ENCODE measurements at places on chromosomes 7 and 10. TPM values are rescaled to one million over a fixed set of nuclear protein-coding genes. Genes with fewer than 3 reads are reported as not detected.

HHEX gene
- 0.36 TPM for total RNA-seq

EVX1 gene
- total RNA-seq = not detected

DNA sequence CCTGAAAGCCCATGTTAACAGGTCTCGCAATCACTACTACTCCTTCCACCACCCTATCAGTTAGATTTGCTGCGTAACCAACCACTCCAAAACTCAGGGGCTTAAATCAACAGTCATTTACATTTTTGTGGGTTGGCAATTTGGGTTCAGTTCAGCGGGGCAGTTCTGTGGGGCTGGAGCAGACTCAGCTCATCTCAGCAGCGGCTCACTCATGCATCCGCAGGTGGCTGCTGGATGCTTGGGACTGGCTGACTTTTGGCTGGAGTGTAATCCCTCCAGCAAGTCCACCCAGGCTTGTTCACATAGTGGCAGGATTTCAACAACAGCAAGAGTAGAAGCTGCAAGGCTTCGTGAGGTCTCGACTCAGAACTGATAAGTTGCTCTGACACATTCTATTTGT is 79.2 kb downstream of the NEUROD6 start:
- no peak for DNase-seq

ANLN gene
- total RNA-seq = 12.7 TPM

BHLHA15 gene
- total RNA-seq = not detected

TMEM196 gene
- not detected for total RNA-seq

DNA sequence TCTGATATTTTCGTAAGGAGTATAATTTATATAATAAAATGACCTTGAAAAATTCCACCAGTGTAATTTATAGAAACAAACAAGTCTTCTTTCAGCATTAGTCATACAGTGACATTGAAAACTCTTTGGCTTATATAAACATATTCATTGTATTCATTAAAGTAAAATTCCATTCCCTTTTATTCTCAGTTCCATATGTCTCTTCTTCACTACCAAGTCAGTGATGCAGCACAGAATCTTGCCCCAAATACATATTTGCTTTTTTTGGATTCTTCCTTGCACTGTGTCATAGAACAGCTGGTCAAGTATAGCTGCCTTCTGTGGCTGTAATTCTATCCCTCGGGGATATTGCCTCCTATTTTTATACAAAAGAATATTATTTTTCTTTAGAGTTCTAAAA is 884.5 kb upstream of the POT1 start:
- no peak for DNase-seq

BEND7 gene
- total RNA-seq = 9.0 TPM

DNA sequence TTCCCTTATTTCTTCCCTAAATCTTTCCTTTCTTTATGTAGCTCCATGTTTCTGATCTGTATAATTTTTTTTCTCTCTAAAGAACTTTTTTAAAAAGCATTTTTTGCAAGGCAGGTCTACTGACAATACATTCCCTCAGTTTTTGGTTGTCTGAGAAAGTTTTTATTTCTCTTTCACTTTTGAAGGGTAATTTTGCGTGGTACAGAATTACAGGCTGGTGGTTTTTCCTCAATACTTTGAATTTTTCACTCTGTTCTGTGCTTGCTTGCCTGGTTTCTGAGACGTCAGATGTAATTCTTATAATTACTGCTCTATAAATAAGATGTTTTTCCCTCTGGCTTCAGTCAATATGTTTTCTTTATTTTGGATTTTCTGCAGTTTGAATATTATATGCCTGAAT is 205.4 kb upstream of the VSTM2A start:
- DNase-seq = no peak

- no peak for DNase-seq
Observed at GRCh38 chr7:35505066-35505465, 189.9 kb downstream of the HERPUD2 start.

MOGAT3 gene
- total RNA-seq = not detected

DNA sequence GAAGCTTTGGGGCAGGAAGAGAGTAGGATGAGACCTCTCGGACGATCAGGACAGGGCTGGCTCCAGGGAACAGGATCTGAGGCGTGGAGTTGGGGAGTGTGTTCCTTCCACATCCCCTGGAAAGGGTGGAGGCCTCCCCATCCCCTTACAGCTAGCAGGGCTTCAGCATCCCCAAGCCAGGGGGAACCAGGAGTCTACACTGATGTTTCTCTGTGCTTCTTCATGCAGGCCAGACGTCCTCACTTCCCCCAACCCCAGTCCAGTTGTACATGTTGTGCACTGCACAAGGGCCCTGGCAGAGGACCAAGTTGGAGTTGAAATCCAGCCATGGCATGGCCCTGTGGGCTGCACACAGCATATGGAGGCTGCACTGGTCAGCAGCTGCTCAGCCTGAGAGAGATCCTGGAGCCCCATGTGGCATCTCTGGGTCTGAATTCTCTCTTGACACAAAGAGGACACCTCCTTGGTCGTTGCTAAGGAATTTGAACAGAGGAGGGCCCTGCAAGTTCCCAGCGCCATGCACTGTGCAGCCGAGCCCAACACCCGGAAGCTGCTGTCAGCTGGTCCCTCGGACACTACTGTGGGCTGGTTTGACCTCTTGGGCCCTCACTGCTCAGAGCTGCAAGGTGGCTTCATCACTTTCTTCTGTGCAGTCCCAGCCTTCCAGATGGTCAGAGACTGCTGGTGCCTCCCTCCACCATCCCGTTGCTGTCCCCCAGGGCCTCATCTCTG is 181.1 kb downstream of the DNAJB6 start:
- DNase-seq = peak; percentile 59

- no peak for DNase-seq
Observed at GRCh38 chr7:116420003-116420402, 79.5 kb upstream of the CAV2 start.

HOXA3 gene
- total RNA-seq = 4.0 TPM

DNA sequence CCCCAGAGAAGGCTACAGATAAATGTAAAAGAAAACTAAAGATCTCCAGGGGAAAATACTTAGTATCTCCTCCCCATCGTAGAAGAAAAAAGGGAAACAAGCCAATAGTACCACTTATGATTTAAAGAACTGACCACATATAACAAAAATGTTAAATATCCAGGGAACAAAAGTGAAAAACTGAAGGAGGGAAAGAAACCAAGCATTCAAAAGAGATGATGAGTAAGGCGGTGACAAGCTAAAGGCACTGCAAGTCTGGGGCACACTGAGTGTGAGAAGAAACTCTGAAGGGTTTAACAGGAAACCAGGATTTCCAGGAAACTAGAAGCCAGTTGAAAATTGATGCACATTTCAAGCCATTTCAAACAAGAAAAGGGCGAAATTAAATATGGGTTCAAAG is 226.3 kb downstream of the AHR start:
- DNase-seq = no peak

GRCh38 chr7:108486291-108486966 is 30.2 kb upstream of the NRCAM start:
- peak; percentile 31 for DNase-seq

LRRN3 gene
- total RNA-seq = 2.4 TPM

TMEM225B gene
- 0.29 TPM for total RNA-seq

DNA sequence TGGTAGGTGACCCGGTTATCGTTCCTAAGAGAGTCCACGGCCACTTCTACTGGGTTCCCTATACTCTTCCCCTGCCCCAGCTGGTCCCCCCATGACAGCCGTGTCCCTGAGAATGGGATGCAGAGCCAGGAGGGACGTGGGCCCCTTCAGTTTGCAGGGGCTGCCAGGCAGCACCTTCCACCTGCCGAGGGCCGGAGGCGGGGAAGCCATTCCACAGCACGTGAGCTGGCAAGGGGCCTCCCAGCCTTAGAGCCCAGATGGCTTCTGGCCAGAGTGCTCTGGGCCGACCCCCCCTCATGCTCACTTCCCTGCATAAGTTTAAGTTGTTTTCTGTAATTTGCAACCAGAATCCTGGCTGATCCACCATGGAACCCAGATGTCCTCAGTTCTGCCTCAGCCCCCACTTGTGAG is 39.0 kb downstream of the DIP2C start:
- peak; percentile 73 for DNase-seq

FBXL13 gene
- 2.2 TPM for total RNA-seq

DNA sequence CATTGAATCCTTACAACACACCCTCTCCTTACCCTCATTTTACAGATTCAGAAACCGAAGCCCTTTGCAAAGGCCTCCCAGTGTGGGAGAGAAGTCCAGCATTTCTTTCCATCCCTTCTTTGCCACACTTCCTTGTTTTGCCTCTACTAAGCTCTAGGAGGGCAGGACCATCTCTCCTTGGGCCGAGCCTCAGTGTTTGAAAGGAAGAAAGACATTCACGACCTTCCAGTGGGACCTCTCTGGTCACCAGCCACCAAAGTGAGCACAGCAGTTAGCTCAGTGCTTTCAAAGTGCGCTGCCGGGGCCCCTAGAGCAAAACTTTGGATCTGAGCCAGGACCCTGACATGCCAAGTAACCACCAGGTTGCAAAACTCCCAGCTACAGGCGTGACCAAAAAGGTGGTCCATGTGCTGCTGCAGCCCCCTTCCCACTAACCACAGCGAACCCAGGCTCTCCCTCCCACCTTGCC is 12.4 kb downstream of the CTBP2 start:
- DNase-seq = peak; percentile 84

- DNase-seq = no peak
Observed at GRCh38 chr10:3222068-3222467, 49.5 kb upstream of the PITRM1 start.

TRIM8 gene
- total RNA-seq = 126 TPM

GRCh38 chr7:31748084-31748483 is 61.1 kb downstream of the PPP1R17 start:
- DNase-seq = peak; percentile 21

COL1A2 gene
- total RNA-seq = 11,912 TPM

SSC4D gene
- 0.88 TPM for total RNA-seq

DNA sequence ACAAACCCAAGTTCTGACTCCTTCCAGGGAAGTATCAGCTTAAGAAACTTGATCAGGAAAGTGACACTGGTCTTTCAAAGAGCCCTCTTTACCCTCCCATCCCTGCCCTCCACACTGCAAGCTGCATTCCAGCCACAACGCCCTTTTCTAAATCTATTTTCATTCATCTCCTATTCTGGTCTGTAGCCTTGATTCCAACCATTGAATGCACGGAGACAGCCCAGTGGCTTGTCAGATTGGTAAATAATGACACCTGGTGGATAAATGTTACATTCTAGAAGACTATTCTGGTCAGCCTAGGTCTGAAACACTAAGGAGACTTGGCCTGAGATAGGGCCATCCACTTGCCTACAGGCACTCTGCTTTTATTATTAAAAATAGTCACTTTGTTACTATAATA is 20.9 kb downstream of the MORN4 start:
- peak; percentile 90 for DNase-seq

UCN3 gene
- not detected for total RNA-seq

DNA sequence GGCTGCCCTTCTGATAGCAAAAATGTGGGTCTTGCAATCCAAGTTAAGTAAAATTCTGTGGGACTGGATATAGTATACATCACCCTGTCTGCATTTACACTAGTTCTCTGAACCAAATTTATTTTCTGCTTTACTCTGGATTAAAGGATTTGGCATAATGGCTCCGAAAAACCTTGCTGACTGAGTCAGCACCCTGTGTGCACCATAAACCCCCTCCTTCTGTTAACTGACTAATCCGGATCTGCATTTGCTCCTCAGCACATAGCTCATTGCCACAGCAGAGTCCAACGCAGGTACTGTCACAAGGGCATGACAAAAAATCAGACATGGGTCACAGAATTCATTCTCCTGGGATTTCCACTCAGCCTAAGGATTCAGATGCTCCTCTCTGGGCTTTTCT is 1.3 kb downstream of the OR2A5 start:
- DNase-seq = no peak

GRCh38 chr7:129780257-129780973 is 168.9 kb downstream of the NRF1 start:
- DNase-seq = peak; percentile 86

TAC1 gene
- not detected for total RNA-seq

DNA sequence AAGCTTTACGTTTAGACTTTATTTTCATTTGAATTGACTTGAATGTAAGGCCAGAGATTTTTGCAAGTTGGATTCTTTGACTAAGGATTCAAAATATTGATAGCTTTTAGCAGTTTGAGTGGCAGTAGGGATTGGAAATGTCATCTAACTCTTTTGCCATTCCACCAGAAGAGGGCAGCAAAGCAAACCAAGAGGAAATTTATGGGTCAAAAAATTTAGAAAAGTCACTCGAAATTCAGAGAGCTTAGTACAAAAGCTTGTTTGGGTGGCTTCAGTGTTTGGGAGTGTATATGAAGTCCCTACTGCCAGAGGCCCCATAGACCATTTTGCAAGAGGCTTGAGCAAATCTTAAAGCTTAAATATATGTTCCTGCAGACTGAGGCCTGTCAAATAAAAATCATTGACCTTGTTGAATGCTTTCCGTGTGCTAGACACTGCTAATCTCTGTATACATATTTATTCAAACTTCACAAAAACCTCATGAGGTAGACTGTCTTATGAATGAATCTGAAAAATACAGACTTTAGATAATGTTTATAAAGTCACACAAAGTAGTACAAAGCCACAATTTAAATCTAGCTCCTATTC is 44.6 kb upstream of the RSBN1L start:
- DNase-seq = no peak

DNA sequence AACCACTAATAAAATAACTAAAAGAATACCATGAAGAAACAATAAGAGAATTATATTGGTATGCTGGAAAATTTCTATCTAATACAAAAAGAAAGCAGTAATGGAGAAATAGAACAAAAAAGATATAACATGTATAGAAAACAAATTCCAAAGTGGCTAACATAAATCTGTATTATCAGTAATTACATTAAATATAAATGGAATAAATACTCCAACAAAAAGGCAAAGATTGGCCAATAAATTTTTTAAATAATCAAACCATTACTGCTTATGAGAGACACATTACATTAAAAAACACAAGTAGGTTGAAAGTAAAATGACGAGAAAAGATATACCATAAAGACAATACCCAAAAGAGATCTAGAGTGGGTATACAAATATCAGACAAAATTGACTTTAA is 90.0 kb downstream of the ARHGAP22 start:
- DNase-seq = no peak

Measured in osteoblast (primary cell).